Foreskin melanocyte (primary cell): ENCODE measurements at places on chromosomes 11 and 22.

GRCh38 chr22:45775569-45776312 lies 104.1 kb downstream of the ATXN10 start:
- DNase-seq, result no peak

- no peak for DNase-seq
Observed at GRCh38 chr11:84947970-84948580, 679.1 kb downstream of the DLG2 start.

- peak; percentile 6 for DNase-seq
Observed at GRCh38 chr11:88043149-88043548, 132.1 kb downstream of the RAB38 start.

- DNase-seq, result no peak
Observed at GRCh38 chr22:47816121-47816862, 1053.8 kb downstream of the TBC1D22A start.

- peak; percentile 49 for DNase-seq
Observed at GRCh38 chr11:9138612-9139579, 47.5 kb upstream of the SCUBE2 start.

DNA sequence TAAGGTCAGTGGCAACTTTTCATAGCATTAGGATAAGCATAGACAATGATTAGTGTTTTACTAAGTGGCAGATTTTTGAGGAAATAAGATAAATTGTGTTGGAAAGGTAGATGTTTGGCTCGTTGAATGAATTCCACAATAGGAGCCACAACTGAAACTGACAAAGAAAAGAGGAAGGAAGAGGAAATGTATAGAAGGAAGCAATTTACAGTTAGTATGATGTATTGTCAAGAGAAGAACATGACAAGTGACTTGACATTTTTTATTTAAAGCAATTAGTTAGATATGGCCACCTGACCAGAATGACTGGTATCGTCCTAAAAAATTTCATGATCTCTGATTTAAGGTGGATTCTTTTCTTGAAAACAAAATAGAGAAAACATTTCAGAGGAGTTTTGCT lies 3.1 kb upstream of the RAG2 start:
- no peak for DNase-seq

DNA sequence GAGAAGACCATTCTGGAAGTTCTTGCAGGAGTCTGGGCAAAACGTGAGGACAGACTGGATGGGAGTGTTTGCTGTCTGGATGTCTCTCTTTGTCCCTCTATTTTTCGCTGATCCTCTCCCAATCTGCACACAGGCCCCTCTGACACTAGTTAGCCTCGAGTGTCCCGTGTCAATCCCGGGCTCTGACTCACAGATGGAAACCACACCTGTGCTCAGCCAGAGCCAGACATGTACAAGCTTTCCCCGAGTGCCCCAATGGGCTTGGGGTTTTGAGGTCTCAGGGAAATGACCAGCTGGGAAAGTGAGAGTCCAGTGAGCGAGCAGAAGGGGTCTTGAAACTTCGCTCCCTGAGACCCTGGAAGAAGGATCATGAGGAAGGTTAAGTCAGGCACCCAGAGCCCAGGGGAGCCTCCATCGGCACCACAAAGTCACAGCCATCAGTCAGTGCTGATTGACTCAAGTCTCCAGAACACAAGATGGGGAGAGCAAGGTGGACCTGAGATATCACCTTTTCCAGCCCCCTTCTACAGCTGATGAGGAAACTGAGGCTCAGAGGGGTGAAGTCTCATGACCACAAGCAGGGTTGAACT lies 13.9 kb downstream of the APOL2 start:
- no peak for DNase-seq

- DNase-seq, result no peak
Observed at GRCh38 chr11:117565709-117566108, 231.3 kb downstream of the DSCAML1 start.

- DNase-seq, result no peak
Observed at GRCh38 chr11:91163619-91164451, 941.0 kb upstream of the CHORDC1 start.

GRCh38 chr11:96841792-96842191 lies 452.0 kb downstream of the JRKL start:
- no peak for DNase-seq

GRCh38 chr22:50236731-50237409 lies 8.0 kb downstream of the TUBGCP6 start:
- no peak for DNase-seq

DNA sequence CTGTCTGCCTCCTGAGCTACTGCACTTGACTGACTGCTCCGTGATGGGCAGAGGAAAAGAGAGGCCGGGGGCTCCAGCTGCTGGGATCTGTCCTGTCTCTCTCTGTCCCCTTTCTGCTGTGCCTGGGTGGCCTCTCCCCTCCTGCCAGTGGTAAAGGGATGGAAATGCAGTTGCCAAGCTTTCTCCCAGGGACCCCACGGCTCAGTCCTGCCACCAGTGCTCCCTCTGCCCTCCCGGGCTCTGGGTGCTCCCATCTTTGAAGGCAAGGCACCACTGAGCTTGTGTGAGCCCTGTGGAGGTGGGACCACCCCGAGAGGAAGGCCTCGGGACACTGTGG lies 32.0 kb downstream of the NADSYN1 start:
- DNase-seq, result no peak
